ENCODE measurements at places on chromosomes 3 and 15.
A peak's percentile ranks its signal among the peaks of the same experiment; 100 is the strongest.

- DNase-seq: no peak
These were observed 42.7 kb downstream of the ALCAM start for GRCh38 chr3:105409364-105409763.

DNA sequence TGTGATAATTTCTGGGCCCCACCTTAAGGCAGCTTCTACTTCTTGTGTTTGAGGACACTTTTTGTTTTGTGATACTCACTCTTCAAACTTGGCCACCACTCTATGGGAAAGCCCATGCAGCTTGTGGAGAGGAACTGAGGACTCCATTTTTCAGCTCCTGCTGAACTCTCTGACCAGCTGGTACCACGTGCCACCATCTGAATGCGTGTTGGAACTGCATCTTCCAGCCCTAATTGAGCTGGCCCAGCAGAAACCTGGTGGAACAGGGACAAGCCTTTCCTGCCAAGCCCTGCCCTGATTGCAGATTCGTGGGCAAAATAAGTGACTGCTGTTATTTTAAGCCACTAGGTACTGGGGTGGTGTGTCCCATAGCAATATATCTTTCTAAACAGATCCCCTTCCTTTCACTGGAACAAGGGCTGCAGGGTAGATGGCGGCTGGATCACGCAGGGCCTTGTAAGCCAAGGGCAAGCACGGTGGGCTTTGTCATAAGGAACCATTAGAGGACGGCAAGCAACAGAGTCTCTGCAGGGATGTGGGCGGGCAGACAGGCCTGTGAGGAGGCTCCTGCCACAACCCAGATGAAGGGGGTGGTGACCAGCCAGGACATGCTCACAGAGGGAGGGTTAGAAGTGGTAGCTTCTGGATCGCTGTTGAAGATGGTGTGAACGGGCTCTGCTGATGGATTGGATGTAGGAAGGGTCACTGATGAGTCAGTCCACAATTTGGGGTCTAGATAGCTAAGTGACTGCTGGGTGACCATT lies 9.5 kb downstream of the H1-8 start:
- no peak for DNase-seq

DNA sequence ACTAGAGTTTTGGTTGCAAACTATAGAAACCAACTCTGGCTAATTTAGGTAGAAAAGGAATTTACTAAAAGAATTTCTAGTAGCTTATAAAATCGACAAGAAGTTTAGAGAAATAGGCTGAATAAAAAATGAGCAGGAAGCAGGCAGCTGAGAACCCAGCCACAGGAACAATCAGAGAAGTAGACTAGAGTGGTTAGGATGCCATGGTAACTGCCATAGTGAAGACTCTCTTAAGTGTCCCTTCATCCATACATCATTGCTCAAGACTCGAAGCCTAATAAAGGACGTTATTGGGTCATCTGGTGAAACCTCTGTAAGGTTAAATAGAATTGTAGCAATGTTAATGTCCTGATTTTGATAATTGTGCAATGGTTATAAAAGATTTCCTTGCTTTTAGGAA lies 13.8 kb downstream of the AVEN start:
- DNase-seq: no peak

DNA sequence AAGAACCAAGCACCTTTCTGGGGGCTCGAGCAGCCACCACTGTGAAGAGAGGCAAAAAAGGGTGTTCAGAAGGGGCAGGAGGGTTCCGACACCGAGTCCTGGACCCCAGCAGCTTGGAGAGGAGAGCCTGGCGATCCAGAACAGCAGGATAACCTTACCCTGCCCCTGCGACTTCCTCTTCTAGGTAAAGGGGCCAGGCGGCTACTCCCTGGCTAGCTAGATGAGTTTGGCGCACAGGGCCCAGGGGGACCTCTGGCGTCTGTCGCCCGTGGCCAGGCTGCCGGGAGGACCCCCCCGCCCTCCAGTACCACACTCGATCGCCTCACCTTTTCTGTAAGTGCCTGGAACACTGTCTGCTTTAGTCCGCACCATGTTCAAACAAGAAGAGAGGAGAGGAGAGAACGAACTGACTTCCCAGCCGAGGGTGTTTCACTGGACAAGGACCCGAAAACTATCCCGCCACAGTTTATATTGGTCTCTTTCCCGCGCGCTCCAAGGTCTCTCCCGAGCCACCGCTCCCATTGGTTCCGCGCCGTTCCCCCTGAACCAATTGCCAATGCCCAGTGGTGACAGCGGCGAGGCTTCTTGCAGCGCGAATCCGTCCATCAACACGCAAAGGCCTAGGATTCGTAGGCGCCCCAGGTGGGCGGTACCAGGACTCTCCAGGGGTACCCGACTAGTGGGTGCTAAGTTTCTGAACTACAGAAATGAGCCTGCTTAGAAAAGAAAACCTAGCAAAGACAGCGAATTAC lies at the start of gene PCLAF:
TSS of gene PCLAF (minus strand) at position 442 of the 752 bp plus-strand sequence. CDS start at position 372, 70 bp downstream.
- DNase-seq: peak; percentile 84

DNA sequence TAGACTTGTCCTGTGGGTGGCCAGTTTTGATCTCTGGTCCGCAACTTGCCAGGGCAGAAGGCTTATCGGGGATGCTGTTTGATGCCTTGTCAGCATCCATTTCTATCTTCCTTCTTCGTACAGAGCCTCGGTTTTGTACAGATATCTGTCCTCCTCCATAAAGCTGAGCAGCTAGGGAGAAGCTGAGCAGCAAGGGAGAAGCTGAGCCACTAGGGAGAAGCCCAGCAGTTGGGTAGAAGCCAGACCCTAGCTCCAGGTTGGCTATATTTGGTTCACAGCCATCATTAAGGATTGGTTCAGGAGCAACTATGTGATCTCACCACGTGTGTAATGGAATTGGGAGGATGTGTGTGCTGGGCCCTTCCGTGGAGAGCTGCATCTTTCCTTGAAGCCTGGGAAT lies 46.7 kb downstream of the PTPRG start:
- no peak for DNase-seq

DNA sequence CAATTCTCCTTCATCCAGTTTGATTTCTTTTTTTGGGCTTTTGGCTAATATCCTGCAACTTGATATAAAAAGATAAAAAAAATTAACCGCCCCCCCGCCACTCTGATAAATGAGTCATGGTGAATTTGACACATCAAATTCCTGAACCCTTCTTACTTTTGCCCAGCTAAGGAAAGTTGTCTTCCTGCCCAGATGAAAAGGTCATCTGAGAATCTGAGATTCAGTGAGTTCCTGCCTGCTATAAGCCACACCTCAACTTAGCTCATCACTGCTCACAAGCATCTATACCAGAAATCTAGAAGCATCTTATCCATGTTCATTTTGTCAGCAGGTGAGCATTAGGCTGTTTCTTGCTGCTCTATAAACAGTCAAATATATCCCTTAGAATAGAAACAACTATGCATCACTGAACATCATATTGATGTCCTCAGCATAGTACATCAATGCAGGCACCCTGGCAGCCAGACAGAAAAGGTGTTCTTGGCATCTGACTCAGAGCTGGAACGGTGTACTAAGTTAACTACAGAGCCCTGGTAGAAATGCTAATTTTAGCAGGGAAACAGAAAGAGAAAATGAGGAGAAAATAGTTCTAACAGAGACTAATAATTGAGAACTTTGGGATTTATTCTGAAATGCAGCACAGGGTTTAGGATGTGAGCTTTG lies 77.1 kb downstream of the SEMA6D start:
- DNase-seq: no peak

DNA sequence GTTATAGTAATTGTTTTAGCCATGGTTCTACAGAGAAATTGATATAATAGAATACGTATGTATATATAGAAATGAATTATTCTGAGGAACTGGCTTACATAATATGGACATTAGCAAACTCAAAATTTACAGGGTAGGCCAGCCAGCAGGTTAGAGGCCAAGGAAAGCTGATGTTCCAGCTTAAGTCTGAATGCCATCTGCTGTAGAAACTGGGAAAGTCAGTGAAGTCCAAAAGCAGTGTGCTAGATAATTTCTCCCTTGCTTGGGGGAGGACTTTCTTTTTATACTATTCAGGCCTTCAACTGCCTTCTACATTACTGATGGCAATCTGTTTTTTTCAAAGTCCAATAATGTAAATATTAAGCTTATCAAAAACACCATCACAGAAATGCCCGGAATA lies 1174.7 kb downstream of the ZPLD1 start:
- DNase-seq: no peak

- DNase-seq: peak; percentile 23
These were observed 59.0 kb downstream of the FRMD4B start for GRCh38 chr3:69326855-69327300.

DNA sequence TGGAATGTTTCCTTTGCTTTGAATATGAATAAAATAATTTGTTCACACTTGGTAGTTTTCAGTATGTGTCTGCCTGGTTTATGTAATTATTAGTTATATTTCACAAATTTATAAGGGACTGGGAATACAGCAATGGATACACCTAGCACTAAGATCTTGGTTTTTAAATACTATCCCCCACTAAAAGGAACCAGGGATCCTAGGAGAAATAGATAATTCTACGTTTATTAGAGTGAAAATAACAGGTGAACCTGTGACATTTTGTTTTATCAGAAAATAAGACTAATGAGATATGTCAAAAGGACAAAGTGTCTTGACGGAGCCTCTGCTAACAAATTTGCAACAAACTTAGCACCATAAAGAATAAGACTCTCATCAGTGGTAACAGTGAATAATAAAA lies 3.4 kb downstream of the PSMD6 start:
- DNase-seq: no peak
